ENCODE measurements at places on chromosomes 3 and 15. TPM values are rescaled to one million over a fixed set of nuclear protein-coding genes. Genes with fewer than 3 reads are reported as not detected.

GRCh38 chr15:77747175-77748077 is 114.7 kb upstream of the LINGO1 start:
- DNase-seq, result no peak

GRCh38 chr15:98955331-98955730 is 52.3 kb downstream of the PGPEP1L start:
- no peak for DNase-seq

DNA sequence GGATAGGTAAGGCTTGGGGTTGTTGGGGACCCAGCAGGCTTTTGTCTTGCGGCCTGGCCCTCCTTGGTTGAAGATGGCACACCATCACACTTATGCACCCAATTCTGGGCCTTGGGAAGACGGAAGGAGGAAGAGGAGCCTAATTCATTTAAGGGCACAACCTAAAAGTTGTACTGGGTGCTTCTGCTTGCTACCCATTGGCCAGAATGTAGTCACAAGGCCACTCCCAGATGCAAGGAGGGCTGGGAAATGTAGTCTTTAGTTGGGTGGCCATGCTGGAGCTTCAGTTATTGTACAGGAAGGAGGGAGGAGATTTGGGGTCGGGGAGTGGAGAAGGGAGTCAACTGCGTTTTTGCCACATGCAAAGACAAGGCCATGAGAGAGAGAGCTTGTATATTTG is 109.2 kb downstream of the TMEM266 start:
- peak; percentile 20 for DNase-seq

DNA sequence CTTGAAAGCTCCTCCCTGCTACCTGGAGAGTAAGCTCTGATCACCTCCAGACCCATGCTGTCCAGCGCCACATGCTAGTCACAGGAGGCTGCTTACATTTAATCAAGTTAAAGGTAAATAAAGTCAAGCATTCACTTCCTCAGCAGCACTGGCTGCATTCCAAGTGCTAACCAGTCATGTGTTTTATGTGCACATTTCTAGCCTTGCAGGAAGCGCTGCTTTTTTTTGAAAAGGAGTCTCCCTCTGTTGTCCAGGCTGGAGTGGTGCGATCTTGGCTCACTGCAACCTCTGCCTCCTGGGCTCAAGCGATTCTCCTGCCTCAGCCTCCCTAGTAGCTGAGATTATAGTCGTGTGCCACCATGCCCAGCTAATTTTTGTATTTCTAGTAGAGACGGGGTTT is 279.2 kb downstream of the GABRG3 start:
- no peak for DNase-seq

DNA sequence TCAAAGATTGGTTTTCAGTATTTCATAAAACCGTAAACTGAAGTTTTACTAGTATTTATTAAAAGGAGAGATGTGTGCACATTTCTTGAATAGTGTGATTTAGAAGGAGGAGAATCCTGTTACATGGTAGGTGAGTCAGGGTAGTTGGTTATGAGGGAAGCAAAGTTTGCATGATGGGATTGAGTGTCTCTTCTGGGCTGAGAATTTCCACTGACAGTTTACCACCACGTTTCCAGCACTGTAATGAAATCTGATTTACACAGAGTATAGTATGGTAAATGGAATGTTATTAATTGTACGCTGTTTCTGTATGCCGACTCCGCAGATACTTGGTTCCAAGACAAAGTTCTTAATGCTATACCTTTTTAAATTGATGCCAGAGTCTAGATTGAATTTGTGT is 1.6 kb downstream of the NECTIN3 start:
- peak; percentile 63 for DNase-seq

DNA sequence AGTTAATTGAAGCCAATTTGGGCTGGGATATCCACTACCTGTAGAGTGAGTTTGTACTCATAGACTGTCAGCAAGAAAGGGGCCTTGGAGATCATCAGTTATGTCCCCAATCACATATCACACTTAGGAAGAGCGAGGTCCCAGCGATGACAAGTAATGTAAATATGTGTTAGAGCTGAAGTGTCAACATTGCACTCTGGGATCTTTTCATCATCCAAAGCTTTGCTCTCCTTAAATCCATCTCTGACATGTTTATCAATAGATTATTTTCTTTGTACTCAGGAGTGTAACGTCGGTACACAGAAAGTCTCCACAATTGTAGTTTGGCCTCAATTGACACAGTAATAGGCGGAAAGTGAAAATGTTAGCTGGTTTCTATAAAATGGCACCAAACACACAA is 113.7 kb upstream of the TPRG1 start:
- no peak for DNase-seq

DNA sequence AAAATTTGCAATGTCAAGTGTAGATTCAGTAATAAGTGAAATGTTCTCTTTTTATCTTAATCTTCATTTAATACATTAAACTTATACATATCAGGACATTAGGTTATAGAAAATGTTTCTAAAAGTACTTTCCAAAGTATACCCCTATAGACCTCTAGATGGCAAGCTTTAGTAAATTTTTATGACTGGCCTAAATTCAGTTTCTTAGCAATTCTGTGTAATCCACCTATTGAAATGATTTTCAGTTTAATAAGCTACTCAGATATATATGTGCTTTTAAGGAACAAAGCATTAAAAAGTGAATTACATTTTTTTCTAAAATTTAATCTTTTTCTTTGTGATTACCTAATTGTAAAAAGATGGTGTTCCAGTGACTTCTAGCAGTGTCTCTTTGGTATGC is 342.2 kb downstream of the GBE1 start:
- no peak for DNase-seq

DNA sequence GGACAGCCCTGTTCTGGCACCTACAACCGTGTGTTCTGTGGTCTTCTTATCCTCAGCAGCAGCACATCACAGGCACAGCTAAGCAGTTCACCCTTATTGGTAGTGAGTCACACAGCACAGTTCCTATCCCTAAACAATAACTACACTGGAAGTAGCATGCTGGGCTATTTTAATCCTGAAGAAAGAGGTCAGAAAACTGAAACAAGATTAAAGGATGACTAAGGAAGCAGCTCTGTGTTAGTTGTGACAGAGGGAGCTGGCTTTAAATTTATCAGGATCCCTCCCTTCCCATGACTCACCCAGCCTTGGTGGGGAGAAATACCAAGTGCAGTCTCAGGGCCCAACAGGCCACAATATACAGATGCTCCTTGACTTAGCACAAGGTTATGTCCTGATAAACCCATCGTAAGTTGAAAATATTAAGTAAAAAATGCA is 144.3 kb downstream of the ERC2 start:
- DNase-seq, result peak; percentile 72

- no peak for DNase-seq
These were observed 390 bp upstream of the AP2M1 start for GRCh38 chr3:184174284-184174645.

DNA sequence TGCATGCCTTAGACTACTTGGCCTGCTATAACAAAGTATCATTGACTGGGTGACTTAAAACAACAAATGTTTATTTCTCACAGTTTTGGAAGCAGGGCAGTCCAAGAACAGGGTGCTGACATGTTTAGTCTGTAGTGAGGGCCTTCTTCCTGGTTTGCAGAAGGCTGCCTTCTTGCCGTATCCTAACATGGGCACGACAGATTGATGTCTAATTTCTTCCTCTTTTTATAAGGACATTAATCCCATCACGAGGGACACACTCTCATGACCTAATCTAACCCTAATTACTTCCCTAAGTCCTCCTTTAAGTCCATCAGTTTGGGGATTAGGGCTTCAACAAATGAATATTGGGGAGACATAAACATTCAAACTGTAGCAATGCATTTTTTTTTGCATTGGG is 10.9 kb upstream of the GOLGA8B start:
- DNase-seq, result no peak

DNA sequence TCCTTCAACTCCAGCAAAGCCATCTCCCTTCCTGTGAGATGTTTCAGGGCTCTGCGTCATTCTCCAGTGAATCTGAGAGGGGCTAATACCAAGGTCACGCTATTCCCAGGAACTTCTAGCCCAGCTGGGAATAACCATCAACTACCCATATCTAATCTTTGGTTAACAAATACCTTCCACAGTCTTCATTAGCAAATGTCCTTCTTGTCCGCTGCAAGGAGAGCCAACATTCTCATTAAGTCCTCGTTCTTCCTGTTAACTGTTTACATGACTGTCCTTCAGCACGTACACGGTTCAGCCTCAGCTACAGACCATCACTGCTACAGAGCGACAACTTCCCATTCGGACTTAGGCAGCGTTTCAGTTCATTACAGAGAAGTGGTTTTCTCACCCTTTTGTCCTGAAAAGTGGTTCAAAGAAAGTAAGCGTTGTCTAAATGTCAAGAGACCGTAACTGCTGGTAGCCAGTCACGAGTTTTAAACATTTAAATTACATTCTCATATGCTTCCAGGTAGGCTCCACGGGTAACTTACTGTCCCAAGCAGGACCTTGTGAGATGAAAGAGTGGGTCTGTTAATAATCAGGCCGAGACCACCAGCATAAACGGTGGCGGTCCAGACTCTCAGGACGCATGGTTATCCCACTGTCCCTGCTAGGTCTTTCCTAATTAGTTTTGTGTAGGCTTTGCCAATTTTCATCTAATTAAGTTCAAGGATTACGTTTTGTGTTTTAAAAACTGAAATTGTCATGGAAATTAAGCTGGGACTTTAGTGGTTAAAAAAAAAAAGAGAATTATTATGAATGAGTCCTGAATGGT is 63.8 kb downstream of the CHSY1 start:
- peak; percentile 69 for DNase-seq

GRCh38 chr3:115323380-115323779 is 176.3 kb upstream of the ZBTB20 start:
- DNase-seq, result peak; percentile 26

DNA sequence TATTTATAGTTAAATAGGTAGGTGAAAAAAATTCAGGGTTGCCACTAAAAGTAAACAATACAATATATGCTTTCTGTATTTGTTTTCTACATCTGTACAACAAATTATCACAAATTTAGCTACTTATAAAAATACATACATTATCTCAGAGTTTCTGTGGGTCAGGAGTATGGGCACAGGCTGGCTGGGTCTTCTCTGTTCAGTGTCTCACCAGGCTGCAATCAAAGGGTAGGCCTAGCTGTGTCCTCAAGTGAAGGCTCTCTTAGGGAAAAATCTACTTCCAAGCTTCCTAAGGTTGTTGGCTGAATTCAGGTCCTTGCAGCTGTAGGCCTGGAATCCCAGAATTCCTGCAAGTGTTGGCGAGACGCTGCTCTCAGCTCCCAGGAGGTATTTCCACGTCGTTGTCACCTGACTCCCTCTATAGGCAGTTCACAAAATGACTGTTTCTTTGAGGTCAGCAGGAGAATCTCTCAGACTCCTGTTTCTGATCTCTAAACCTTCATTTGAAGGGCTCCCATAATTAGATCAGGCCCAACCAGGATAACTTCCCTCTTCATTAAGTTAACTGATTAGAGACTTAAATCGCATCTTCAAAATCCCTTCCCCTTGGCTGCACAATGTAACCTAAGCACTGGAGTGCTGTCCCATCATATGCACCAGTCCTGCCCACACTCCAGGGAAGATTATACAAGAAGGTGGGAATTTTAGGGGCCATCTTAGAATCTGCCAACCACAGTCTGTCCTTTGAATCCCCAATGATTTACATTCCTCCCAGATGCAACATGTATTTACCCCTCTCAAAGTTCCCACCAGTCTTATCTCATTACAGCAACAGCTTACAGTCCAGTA is 296.6 kb downstream of the SUCLG2 start:
- peak; percentile 25 for DNase-seq

- DNase-seq, result peak; percentile 82
These were observed 57.0 kb downstream of the NEK10 start for GRCh38 chr3:27312044-27312668.

- DNase-seq, result no peak
These were observed 75.7 kb downstream of the EFL1 start for GRCh38 chr15:82186719-82187406.

DNA sequence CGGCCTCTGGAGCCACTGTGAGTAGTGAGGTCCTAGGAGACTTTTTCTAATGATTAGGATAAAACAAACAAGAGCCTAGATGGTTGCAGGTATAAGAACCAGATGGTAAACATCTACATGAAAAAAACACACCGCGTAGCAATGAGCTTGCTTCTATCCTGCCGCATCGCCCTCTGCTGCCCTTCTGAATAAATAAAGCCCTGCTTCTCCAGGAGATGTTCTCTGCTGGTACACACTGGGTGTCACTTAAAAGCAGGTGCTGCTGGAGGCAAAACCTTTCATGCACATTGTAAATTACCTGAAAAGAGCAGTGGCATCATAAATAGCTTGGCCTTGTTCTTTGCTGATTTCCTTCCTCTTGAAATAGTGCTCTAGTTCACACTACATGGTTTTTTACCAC is 164.4 kb upstream of the TOPAZ1 start:
- no peak for DNase-seq

- DNase-seq, result no peak
These were observed 193.7 kb downstream of the TCF12 start for GRCh38 chr15:57112178-57112577.

CCDC54 gene
- not detected for total RNA-seq

FANCD2 gene
- total RNA-seq, result 16.0 TPM

SCG5 gene
- total RNA-seq, result 75.2 TPM

IL17RB gene
- 0.25 TPM for total RNA-seq

BCHE gene
- 8.0 TPM for total RNA-seq

HCN4 gene
- total RNA-seq, result 0.17 TPM

All from M059J (cell line).